ENCODE measurements at places on chromosomes 12 and 14.

- DNase-seq, result peak; percentile 32
Measured at GRCh38 chr12:124993626-124994436, at the start of gene BRI3BP. TSS of gene BRI3BP (plus strand) at chr12:124993645. CDS start at chr12:124993791, 146 bp downstream.

DNA sequence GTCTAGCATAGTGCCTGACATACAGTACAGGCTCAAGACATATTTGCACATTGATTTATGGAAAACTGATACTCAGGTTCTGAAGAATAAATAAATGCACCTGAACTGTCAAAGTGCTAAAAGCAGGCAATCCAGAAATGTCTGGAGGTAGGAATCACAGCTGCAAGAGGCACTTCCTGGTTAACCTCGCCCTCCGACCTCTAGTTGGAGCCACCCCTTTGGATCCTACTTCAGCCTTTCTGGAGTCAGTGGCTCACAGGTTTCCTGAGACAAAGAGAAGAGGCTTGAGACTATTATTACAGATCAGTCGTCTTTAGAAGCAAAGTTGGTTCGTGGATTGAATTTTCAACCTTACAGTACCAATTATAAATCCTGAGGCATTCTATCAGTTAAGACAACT lies 13.0 kb downstream of the TCP11L2 start:
- no peak for DNase-seq

DNA sequence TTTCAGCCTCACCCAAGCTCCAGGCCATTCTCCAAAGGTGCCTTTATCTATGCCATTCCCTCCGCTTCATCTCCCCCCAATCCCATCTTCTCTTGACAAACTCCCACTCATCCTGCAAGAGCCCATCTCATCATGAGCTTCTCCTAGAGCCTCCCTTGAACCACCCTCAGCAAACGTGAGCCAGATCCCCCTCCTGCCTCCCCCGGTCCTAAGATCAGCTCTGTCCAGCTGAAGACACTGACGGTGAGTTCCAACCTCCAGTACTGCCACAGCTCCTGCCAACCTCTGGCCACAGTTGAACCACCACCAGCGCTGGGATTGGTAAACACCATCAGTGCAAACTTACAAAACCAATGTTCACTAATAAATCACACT lies 124.6 kb downstream of the BCL11B start:
- no peak for DNase-seq

- DNase-seq, result no peak
Measured at GRCh38 chr12:67572492-67572891, 76.1 kb upstream of the DYRK2 start.

DNA sequence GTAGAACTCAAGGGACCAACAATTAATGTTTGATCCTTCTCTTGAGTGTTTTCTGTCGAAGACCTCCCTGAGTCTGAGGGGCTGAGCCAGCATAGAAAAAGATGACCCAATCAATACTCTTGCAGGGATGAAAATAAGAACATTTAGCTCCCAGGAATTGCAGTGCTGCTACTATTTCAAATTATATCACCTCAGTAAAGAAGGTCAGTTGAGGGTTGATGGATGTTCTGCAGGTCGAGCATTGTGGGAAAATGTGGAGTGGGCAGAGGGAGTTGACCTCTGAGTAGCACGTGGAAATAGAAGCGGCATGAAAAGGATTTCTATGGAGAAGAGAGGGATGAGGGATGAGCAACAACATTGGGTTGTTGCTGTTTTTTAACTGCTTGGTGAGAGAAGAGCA lies 74.9 kb upstream of the CCDC198 start:
- DNase-seq, result no peak

- no peak for DNase-seq
Measured at GRCh38 chr14:101627915-101628262, 66.6 kb downstream of the DIO3 start.

DNA sequence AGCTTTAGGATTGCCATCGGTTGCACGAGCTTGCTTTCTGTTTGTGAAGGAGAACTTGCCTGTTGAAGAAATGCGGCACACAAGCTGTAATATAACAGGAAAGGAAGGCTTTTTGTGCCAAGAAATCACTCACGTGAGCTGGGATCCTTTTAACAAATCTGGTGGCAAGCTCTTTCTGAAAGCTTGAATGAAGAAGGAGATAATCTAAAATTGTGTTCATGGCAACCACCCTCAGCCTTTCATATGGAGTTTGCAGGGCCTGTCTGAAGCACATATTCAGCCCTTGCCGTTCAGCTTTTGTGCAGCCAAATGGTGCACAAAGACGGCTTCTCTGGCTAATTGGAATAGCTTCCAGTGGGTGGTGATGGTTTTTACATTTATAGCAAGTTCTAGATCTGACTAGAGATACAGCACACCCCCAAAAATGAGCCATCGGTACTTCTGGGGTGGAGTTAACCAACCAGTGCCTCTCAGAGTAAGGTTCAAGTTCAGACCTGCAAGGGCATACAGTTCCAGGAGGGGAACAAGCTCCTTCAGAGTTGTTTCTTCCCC lies 107.4 kb downstream of the AEBP2 start:
- peak; percentile 86 for DNase-seq

DNA sequence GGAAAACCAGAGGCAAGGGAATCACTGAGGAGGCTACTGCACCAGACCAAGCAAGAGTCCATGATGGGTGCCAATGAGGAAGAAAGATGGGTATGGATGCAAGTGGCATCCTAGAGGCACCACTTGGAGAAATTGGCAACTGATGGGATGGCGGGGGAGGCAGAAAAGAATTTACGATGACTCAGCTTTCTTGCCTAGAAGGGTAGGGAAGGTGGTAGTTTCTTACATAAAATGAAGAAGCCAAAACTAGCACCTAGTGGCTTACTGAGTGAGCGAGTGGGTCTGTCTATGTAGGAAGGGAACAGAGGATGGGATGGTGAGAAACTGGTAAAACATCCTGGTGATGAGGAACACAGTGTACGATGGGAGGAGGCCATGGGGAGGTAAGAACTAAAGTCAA lies 80.8 kb downstream of the CIT start:
- DNase-seq, result no peak

DNA sequence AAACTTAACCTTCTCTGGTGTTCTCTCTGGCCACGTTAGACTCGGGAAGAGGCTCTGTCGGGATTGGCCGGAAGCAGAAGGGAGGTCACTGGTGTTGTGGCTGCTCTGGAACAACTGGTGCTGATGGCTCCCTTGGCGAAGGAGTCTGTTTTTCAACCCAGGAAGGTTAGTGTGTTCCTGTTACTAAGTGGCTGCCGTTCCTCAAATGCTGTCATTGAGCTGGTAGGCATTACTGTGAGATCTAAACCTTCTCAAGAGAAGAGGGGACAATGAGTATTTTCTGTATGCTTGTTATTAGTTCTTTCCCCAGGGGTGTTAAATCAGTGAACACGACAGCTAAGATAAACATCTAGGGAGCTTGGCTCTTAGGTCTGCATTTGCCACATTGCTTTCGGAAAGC lies 18.3 kb downstream of the POP5 start:
- DNase-seq, result no peak

DNA sequence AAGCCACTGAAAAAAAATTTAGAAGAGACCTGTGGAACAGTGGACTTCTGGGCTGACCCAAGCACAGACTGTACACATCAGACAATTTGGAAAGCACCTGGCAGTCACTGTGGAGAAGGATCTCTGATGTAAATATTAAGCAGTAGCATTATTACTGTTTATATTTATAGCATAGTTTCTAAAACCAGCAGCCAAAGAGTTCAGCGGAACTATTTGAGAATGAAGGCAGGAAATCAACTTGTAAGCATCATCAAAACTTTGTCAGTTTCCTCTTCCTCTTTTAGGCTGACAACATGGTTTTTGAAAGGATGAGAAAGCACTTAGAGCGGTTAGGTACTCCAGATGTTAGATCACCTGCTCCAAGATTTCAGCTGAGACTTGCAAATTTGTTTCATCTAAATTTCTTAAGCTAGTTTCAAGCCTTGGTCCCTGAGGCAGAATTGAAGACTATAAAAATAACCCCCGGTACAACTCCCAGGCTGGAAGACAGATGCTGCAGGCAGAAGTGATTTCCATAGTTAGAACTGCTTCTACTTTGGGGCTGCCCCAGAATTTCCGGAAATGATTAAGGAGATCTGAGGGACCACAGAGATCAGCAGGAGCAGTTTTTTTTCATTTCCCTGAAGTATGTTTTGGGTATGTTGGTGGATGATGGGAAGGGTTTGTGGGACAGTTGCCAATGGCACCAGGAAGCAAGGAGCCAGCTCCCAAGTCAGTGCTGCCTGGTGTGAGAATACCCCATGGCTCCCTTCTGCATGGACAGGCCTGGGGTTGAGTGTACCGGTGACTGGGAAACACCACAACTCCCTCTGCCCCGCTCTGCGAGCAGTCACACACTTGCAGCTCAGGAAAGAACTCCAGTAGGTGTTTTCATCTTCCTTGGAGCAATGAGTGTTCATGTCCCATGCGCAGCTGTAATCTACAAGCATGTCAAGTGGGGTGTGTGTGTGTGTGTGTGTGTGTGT lies 354.5 kb downstream of the NUAK1 start:
- no peak for DNase-seq

GRCh38 chr12:25130741-25131188 lies 64.2 kb downstream of the DNAI7 start:
- peak; percentile 73 for DNase-seq

- peak; percentile 12 for DNase-seq
Measured at GRCh38 chr12:100404769-100405407, 48.0 kb downstream of the SLC17A8 start.

DNA sequence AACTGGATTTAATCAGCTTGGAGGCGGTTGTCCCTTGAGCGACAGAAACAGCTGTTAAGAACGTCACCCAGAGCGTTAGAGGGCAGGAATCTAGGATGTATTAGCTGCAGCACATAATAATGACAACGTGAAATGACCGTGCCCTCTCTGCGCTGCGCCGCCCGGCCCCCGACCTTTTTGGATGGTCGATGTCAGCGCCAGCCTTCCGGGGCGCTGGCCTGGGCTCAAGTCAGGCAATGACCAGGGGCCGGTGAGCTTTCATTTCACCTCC lies 427 bp upstream of the TMEM120B start:
- DNase-seq, result peak; percentile 33

- DNase-seq, result peak; percentile 74
Measured at GRCh38 chr12:132513070-132513398, 23.1 kb downstream of the FBRSL1 start.

- DNase-seq, result no peak
Measured at GRCh38 chr14:73783107-73783727, 68.4 kb upstream of the PTGR2 start.

- peak; percentile 16 for DNase-seq
Measured at GRCh38 chr12:91059211-91059610, 1.4 kb upstream of the KERA start.

GRCh38 chr14:67583711-67584644 lies 16.1 kb downstream of the PIGH start:
- DNase-seq, result peak; percentile 62

GRCh38 chr12:11701433-11701832 lies 52.0 kb downstream of the ETV6 start:
- no peak for DNase-seq

DNA sequence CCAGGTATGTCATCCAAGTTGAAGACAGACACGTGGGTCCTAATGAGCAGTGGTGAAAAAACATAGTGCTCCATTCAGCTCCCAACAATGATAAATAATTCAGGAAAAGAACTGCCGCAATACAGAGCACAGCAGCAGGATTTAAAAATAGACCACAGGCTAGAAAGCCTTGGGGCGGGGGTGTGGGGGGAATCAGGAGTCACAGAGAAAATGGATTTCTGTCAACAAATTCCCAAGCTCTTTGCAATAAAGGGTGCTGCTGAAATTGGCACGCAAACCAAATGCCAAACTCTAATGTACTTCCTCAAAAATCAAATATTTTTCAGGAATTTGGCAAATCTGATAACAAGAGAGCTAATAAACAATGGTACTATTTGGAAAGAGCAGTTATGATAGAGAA lies 58.6 kb downstream of the R3HDM2 start:
- DNase-seq, result peak; percentile 89

DNA sequence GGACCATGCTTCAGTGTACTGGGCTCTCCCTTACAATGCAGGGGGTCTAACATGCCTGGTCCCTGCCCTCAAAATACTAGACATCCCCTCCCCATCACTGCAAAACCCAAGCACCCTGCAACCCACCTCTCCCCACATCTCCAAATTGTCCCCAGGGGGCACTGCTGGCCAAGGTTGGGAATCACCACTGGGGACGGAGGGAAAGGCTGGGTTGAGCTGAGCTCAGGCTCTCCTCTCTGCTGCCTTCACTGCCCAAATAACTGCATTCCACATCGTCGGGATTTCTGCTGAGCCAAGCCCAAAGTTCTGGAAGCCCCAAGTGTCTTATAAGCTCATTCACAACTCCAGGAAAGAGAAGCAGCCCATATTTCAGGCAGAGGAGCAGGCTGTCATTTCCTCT lies 69.6 kb downstream of the NT5DC3 start:
- peak; percentile 53 for DNase-seq

DNA sequence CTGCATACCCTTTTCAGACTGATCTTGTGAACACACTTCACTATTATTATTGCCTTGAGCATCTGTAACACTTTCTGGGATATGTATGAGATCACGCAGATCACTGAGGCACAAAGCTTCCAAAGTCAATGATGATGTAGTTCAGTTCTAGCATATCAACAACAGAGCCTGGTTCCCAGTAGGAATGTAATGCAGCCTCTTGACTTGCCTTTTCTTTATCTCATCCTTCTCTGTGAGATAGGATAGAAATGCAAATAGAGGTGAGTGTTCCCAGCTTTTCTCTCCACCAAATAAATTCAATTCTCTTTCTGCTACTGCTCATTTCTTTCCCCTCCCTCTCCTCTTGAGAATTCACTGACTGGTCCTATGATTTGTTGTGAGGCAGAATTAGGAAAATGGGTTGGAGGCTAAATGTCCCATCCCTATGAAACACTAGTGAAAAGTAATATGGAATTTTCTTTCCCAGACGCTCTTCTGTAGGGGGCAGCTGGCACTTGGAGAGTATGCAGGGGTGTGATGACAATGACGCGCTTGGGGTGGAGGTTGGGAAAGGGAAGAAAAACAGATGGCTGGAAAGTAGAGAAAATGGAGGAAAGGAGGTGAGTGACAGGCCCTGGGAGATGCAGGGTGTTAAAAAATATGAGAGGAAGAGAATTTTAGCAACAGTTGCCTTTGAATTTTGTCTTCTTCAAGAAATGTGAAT lies 96.0 kb upstream of the TMTC1 start:
- DNase-seq, result no peak

- no peak for DNase-seq
Measured at GRCh38 chr14:38696925-38697324, 406.1 kb downstream of the SEC23A start.

GRCh38 chr14:58730792-58731464 lies 93.2 kb downstream of the DACT1 start:
- peak; percentile 52 for DNase-seq

GRCh38 chr14:79551523-79551922 lies 659.8 kb downstream of the DIO2 start:
- no peak for DNase-seq

GRCh38 chr14:69137843-69138535 lies 14.9 kb downstream of the DCAF5 start:
- DNase-seq, result peak; percentile 90

GRCh38 chr14:57864659-57865058 lies 1.2 kb downstream of the SLC35F4 start:
- DNase-seq, result no peak

GRCh38 chr14:74821267-74821915 lies 54.6 kb downstream of the PROX2 start:
- no peak for DNase-seq
